ENCODE measurements at places on chromosomes 7 and 10.

DNA sequence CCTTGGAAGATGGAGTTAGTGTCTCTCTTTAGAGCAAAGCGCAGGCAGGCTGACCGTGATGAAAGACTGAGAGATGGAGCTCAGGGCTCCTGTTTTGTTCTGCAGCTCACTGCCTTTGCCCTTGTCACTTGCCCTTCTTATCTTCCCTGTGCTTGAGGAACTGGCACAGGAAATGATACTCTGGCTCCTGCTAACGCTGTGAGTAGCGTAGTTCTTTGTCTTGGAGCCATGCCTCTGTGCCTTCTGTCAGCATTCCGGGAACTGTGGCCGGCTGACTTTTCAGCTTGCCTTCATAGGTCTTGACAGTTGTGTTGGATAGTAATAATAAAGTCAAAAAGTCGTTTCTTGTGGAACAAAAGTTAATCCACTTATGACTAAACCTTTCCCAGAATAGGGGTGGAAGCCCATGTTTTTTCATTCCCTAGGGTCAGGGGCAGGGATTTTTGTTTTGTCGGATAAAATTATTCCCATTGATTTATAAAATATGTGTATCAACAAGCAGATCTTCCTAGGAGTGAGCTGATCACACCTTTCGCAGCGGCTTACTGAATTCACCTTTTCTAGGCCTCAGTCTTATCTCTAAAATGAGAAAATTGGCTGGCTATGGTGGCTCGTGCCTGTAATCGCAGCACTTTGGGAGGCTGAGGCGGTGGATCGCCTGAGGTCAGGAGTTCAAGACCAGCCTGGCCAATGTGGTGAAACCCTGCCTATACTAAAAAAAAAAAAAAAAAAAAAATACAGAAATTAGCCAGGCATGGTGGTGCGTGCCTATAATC is 16.6 kb upstream of the TMEM236 start:
- DNase-seq: no peak

DNA sequence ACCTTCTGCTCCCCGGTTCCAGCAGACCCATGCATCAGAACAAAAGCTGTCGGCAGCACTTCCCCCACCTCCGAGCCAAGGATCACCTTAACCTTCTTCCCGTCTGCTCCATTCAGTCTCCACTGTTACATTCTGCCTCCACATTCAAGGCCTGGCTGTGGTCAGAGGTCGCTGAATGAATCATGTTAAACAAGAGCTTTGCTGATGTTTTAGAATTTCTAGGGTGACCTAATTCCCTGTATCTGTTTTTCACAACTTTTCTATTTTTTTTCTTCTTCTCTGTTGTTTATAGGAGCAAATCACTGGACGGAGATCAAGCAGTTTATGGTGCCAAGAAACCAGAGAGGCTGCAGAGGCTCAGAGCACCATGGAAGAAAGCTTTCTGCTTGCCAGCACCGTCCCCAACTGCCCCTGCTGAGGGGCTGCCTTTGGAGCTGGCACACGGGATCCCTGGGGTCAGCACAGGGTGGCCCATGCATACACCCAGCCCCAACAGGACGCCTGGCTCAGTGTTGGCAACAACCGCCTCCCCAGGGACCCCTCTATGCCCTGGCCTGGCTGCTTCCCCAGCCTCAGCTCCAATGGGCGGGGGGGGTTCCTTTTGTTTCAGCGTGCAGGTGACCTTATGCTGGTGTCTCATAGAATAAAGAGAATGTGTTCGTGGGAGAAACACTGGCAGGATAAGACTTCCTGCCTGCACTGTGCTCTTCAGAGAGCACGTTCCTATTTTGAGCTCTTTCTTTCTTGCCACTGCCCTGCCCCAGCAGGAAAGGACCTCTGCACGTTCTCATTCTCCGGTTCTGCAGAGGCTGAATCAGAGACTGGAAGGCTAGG is 182.7 kb upstream of the LYZL2 start:
- DNase-seq: no peak

DNA sequence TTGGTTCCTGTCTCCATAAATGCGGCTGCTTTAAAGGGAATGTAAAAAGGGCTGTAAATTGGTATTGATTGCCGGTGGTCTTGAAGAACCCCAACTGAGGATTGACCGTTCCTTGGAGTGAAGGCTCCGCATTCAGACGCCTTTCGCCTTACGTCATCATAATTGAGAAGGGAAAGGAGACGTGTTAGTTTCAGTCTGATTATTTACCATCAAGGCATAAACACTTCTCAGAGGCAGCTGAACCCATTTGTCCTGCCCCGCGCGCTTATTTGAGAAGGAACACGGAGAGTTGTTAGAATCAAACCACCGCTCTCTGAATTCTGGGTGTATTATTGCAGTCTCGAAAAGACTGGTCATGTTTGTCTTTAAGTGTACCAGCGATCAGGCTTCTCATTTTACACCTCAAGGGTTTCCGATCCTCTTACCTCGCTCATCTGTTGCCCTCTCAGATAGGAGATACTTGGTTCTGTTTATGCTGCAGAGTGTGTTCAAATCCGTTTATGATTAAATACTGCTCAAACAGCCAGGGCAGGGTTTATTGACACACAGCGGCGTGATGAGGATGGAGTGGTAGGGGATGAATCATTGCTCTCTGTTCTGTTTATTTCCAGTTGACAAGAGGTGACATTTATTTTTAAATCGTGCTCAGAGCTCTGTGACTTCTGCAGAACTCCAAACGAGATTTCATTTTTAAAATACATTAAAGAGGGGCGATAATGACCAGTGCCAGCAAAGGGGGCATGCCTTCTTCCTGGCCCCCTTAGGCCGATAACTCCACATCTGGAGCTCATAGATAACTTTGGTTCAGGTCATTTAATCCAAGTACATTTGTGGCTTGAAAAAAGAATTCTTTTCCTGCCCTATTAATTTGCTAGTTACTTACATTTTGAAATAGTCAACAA is 30.4 kb downstream of the FOXK1 start:
- DNase-seq: peak; percentile 24

- DNase-seq: peak; percentile 11
Measured at GRCh38 chr7:37052705-37053104, 328.4 kb upstream of the AOAH start.

DNA sequence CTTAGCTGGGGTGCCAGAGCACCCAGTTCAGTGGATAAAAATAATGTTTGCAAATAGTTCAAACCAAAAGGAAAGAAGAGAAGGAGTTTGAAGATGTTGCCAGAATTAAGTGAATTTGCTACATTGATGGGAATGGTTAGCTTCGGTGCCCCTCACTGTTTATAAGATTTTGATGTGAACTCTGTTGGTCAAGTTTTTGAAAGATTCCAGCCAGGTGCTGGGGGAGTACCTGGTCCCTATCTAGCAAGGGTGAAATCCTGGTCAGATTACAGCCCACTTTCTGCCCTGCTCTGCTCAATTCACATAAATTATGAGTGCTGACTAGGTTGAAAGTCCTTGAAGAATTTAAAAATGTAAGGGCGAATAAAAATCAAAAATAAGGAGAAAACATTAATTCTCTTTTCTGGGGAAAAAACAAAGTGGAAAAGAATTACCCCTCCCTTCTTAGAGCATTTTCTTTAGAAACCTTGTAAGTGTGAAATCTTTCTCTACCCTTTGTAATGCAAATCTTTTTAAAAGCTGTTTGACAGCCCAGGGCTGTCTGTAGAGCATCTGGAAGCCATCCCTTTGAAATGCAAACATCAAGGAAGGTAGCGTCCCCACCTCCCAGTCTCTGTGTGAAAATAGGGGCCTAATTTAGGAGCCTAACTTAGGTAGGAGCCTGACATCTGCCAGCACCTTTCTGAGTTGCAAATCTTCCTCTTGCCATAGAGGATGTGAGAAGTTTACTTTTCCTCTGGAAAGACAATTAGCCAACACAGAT is 1.4 kb upstream of the GIMAP5 start:
- DNase-seq: no peak

DNA sequence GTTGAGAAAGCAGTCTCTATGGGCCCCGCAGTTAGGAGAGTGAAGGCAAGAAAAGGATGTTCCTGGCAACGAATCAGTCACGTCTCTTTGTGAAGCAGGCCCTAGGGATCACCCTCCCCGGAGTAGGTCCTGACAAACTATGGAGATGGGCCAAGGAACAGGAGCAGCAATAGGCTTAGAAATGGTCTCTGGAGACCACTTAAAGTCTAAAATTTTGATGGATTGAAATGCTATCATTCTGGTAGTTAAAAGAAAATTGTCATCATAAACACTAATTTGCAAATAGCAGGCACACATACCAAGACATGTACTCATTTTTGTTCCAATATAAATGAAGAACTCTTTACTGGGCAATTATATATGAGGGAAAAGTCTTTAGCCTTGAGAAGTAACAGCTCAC is 123.5 kb downstream of the ITGB8 start:
- no peak for DNase-seq

- no peak for DNase-seq
Measured at GRCh38 chr7:123724817-123725253, 24.0 kb downstream of the WASL start.

- no peak for DNase-seq
Measured at GRCh38 chr10:20105931-20106330, 289.7 kb downstream of the PLXDC2 start.

DNA sequence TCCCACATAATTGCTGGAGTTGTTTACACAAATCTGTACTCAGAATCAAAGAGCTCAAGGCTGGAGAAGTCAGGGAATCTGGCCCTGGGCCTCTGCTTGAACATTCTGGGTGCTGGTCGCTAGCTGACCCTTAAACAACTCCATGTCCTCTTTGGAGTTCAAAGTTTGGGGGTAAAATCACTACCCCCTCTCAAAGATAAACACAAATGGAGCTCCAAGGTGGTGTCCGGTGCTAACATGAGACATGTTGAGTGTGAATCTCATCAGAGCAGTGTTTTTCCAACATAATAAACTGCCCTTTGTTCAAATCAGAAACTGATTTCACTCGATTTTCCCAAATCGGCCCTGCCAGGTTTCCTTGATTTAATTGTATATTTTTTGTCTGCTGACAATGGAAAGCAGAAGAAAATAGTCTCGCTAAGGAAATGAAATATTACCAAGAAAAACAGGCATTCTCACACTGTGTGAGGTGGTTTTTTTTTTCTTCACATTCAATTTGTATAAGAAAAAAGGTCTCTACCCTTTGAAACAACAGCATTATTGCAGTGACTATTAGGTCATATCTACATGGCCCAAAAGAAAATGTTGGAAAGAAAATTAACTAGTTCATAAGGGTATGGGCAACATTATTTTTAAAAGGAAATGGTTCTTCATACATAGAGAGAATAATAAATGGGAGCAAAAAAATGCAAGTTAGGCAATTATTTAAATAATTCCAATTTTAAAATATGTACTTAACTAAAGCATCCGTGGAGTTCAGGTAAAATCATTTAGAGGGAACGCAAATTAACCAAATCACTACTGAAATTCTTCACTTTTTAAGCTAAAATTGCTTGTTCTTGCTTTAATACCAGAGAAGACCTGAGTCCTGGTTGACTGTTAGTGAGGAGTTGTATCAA is 56.1 kb upstream of the CAPZA2 start:
- no peak for DNase-seq

DNA sequence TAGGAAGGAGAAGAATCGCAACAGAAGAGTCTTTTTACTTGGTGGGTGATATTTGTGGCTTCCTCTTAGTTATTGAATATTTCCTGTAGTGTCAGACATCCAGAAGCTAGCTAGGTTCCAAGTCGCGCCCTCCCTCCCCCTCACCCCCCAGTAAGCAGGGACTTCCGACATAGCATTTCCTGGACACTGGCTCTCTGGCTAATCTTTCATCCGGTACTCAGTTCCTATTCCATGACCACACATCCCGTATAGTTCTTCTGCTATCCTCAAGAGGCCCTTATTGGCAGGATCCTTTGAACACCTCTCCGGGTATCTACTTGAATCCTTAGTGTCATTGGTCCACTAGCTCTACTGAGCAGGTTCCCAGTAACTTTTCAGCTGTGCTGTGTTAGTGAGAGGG is 167.8 kb downstream of the HDAC9 start:
- DNase-seq: no peak

- no peak for DNase-seq
Measured at GRCh38 chr10:29469481-29470354, 165.1 kb downstream of the SVIL start.

DNA sequence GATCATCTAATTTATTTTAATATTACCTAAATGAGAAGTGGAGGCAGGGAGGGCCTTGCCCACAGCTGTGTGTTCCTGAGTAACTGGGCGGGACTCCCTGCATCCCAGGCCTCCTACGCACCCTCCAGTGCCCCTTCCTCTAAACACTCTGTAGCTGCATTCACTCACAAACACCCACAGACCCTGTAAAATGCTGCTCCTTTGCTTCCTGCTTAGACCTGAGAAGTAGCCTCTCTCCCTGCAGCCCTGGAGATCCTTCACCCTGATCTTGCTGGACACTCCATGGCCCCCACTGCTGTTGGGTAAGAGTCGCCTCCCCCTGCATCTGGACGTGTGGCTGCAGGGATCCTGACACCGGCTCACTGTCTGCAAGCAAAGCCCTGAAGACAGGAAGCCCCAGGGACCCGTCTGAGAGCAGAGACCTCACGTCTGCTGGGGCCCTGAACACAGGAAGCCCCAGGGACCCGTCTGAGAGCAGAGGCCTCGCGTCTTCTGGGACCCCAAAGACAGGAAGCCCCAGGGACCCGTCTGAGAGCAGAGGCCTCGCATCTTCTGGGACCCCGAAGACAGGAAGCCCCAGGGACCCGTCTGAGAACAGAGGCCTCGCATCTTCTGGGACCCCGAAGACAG is 589.8 kb downstream of the DNAJB6 start:
- DNase-seq: no peak

DNA sequence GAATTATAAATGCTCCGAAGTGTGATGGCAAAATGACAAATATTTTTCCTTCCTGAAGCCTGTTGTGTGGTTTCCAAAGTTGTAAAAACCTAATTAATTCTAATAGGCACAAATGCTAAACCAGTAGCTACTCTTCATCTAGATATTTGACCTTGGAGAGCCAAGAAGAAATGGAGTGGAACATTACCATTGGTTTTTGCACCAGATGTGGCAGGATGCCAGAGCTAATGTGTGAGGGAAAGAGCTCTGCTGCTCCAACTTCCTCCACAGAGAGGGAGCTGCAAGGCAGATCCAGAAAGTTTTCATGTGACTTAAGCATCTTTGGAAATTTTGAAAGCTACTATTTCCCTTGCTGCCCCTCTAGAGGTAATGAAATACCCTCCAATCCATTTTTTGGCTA is 65.1 kb upstream of the HPS1 start:
- no peak for DNase-seq

DNA sequence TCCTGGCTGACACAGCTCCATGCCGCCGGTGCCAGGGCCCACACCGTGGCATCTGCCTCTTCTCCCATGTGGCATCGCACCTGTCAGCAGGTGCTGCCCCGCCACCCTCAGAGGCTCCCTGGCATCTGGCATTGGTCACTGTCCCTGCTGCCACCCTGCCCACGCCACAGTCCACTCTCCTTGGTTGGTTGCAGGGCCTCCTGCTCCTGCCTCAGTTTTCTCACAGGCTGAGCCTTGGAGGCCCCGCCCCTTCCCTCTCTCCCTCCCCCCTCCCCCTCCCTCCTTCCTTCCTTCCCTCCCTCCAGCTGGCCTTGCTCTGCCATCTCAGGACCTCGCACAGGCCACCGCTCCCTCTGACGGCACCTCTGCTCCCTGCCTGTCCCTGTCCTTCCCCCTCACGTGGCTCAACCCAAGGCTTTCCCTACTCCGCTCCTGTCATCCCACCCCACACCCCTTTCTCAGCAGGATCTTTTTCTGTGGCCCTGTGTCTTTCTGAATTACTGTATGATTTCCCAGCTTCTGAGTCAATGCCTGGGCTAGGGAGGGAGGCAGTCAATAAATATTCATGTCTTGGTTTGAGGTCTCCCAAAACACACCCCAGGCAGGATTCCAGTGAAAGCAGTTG is 87.4 kb downstream of the INPP5A start:
- DNase-seq: no peak

Measured in HL-60 (cell line).